Stimulated activated CD4-positive, alpha-beta T cell treated with anti-CD3 and anti-CD28 coated beads, Interleukin-12 subunit alpha, Interleukin-12 subunit beta, amount 100 ng/mL, for 48 hours (primary cell): ENCODE measurements at places on chromosomes 5 and 9.
A peak's percentile ranks its signal among the peaks of the same experiment; 100 is the strongest.

DNA sequence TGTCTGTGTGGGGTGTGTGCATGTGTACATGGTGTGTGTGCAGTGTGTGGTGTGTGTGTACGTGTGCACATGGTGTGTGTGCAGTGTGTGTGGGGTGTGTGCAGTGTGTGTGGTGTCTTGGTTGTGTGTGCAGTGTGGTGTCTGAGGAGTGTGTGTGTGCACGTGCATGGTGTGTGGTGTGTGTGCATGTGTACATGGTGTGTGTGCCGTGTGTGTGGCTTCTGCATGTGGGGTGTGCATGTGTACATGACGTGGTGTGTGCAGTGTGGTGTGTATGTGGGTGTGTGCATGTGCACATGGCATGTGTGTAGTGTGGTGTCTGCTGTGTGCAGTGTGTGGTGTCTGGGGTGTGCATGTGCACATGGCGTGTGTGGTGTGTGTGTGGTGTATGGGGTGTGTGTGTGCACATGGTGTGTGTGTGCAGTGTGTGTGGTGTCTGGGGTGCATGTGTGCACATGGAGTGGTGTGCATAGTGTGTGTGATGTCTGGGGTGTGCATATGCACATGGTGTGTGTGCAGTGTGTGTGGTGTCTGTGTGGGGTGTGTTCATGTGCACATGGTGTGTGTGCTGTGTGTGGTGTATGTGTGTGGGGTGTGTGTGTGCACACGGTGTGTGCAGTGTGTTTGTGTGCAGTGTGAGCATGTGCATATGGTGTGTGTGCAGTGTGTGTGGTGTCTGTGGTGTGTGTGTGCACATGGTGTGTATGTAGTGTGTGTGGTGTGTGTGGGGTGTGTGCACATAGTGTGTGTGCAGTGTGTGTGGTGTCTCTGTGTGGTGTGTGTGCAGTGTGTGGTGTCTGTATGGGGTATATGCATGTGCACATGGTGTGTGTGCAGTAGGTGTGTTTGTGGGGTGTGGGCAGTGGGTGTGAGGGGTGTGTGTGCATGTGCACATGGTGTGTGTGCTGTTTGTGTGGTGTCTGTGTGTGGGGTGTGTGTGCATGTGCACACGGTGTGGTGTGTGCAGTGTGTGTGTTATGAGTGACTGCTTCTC, 40.6 kb upstream of the ZNG1F start:
- DNase-seq = no peak

- DNase-seq = peak; percentile 64
Observed at GRCh38 chr9:133238851-133239532, 29.9 kb upstream of the OBP2B start.

GRCh38 chr5:159240301-159240870, 22.7 kb upstream of the UBLCP1 start:
- peak; percentile 3 for DNase-seq

DNA sequence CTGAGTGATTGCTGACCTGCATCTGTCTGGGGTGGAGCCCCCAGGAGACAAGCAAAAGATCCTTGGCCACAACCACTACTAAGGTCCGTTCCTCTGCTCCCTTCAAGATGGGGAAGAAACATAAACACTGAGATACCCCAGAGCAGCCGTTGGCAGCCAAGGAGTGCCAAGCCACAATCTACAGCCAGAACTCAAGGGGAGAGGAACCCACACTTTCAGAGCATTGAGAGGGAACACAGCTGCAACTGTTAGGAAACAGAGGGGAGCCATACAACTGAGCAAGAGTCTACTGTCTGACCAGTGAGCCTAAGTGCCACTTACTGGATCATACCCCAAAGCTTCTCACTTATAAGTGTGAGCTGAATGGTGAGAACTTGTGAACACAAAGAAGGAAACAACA, 44.6 kb upstream of the ADRB2 start:
- no peak for DNase-seq

GRCh38 chr5:154993461-154993860, 20.1 kb upstream of the KIF4B start:
- DNase-seq = no peak

DNA sequence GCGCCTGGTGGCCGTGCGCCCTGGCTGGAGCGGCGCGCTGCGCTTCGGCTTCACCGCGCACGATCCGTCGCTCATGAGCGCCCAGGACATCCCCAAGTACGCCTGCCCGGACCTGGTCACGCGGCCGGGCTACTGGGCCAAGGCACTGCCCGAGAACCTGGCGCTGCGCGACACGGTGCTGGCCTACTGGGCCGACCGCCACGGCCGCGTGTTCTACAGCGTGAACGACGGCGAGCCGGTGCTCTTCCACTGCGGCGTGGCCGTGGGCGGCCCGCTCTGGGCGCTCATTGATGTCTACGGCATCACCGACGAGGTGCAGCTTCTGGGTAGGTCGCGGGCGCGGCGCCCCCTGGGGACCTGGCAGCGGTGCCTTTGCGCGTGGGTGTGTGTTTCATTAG, 28.9 kb downstream of the NEURL1B start:
- no peak for DNase-seq

GRCh38 chr5:125834438-125835115, 588.6 kb upstream of the GRAMD2B start:
- no peak for DNase-seq

DNA sequence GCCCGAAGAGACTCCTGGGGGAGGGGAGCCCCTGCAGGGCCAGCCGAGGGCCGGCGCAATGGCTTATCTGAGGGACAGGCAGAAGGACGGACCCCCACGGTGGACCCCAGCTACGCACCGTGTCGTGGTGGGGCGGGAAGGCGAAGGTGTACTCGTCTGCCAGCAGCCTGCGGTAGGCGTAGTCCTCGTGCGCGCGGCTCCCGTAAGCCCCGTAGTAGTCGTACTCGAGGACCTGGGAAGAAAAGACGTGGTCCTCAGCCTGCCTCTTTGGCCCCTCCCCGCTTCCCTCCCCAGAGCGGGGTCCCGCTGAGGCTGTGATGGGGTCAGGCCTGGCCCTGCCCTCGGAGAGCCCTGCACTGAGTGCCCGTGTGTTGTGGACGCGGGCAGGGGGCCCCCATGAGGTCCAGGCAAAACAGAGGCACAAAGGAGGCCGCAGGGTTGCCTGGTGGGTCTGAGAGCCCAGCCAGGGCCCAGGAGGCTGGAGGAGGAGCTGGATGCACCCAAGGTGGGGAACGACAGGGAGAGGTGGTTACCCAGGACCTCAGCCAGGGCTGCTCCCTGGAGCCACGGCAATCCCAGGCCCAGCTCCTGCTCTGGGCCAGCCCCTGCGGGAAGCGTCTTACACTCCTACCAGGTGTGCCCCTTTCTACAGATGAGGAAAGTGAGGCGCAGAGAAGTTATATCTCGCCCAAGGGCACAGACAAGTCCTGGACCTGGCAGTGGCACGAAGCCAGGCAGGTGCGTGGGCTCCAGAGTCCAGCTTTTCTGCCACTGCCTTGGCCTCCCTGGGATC, 35.2 kb downstream of the SARDH start:
- DNase-seq = no peak

- DNase-seq = no peak
Observed at GRCh38 chr9:81468084-81468595, 221.2 kb downstream of the TLE1 start.

- DNase-seq = no peak
Observed at GRCh38 chr5:169435506-169436229, 134.7 kb upstream of the SLIT3 start.

- DNase-seq = no peak
Observed at GRCh38 chr5:166581826-166582225, 1709.6 kb upstream of the WWC1 start.

- DNase-seq = no peak
Observed at GRCh38 chr5:126921241-126922091, 108.9 kb downstream of the MARCHF3 start.

GRCh38 chr9:86892576-86892975, 54.7 kb downstream of the GAS1 start:
- DNase-seq = no peak

- no peak for DNase-seq
Observed at GRCh38 chr9:84808416-84808815, 138.9 kb downstream of the NTRK2 start.

DNA sequence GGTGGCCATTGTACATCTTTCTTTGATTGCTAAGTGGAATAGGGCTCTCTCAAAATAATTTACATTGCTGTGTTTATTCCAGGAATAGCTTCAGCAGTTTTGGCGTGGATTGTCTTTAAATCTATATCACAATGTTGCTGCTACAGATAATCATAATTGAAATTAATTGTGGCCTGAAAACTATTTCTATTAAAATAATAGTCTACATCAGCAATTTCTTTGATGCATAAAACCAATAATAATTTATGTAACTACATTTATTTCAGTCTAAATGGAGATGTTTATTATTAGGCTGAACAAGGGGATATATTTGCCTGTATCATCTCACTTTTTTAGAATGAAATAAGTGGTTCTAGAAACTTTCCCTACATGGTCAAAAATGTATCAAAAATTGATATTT, 456.0 kb upstream of the CTNND2 start:
- no peak for DNase-seq

GRCh38 chr5:27124590-27124989, 86.2 kb upstream of the CDH9 start:
- DNase-seq = no peak

- no peak for DNase-seq
Observed at GRCh38 chr9:79562749-79563386, 8.9 kb upstream of the TLE4 start.

- no peak for DNase-seq
Observed at GRCh38 chr5:33235824-33236223, 204.9 kb upstream of the TARS1 start.

- DNase-seq = no peak
Observed at GRCh38 chr9:114084282-114085073, 6.4 kb upstream of the AMBP start.

DNA sequence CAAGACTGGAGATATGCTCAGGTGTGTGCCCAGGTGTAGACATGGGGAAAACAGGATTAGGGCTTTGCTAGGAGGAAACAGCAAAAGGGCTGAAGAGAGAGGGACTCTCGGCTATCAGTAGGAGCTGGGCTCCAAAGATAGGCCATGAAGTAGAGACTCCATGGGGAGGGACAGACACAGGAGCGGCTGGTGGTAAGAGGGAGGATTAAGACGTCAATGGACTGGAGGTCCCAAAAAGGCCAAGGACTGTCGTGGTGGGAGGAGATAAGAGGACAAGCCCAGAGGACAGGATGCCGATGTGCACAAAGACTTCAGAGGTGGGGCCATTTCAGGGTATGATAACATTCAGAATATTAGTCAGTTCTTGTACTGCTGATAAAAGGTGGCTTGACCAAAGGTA, 93.1 kb downstream of the SAXO1 start:
- DNase-seq = no peak

DNA sequence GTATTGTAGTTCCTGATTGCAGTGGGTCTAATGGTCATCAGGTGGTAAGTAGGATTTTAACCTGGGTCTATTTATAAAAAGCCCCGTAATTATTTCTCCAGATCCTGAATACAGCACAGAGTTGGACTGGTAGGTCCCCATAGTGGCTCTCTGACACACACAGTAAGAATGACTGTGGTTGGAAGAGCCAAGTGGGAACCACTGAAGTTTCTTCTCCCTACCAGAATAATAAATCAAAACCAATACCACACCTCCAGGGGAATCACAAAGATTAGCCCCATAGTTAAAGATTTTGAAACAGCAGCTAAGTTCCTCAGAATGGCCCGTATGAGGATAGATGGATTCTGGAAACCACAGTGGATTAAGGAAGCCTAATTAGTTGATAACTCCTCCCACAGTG, 68.4 kb upstream of the ZFR start:
- no peak for DNase-seq

DNA sequence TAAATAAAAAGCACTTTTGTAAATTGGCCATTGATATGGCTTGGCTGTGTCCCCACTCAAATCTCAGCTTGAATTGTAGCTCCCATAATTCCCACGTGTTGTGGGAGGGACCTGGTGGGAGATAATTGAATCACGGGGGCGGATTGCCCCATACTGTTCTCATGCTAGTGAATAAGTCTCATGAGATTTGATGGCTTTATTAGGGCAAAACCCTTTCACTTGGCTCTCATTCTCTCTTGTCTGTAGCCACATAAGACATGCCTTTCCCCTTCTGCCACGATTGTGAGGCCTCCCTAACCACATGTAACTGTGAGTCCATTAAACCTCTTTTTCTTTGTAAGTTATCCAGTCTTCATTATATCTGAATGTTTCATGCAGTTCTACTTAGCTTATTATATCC, 153.2 kb downstream of the TARS1 start:
- no peak for DNase-seq

- DNase-seq = no peak
Observed at GRCh38 chr5:88660947-88661805, 221.8 kb downstream of the MEF2C start.

- DNase-seq = no peak
Observed at GRCh38 chr5:160092960-160093707, 26.1 kb downstream of the PWWP2A start.

DNA sequence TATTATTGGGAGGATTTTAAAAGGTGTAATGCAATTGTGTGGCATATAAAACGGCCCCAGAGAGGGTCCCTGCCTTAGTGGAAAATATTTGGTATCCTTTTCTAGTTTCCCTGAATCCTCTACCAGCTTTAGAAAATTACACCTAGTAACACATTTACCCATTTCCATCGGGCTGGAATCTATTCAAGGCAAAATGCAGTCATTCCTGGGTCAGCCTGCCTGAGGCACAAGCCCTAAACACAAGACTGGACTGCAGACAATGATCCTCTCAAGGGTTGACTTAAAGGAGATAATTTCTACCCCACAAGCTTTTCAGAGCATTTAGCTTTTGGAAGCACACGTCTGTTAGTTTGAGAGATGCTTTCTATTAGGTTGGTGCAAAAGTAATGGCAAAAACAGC, 124.4 kb upstream of the ADAMTSL1 start:
- no peak for DNase-seq

- DNase-seq = no peak
Observed at GRCh38 chr5:3181671-3182070, 414.0 kb upstream of the IRX1 start.

DNA sequence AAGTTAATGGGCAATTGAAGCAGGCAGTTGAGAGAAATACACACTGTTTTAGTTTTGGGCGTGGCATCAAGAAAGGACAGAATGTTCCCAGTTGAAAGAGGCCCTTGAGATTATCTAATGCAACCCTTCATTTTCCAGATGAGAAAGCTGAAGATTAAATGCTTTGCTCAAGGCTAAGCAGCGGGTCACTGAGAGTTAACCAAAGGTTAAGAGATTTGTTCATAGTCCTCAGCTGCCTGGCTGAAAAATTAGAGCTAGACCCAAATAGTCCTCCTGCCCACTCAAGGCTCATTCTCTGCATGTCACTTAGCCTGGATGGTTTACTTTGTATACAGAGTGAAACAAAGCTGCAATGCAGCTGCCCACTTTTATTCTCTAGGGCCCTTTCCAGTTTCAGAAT, 46.7 kb upstream of the MAMDC2 start:
- no peak for DNase-seq
